ENCODE measurements at places on chromosomes 2 and 18.

DNA sequence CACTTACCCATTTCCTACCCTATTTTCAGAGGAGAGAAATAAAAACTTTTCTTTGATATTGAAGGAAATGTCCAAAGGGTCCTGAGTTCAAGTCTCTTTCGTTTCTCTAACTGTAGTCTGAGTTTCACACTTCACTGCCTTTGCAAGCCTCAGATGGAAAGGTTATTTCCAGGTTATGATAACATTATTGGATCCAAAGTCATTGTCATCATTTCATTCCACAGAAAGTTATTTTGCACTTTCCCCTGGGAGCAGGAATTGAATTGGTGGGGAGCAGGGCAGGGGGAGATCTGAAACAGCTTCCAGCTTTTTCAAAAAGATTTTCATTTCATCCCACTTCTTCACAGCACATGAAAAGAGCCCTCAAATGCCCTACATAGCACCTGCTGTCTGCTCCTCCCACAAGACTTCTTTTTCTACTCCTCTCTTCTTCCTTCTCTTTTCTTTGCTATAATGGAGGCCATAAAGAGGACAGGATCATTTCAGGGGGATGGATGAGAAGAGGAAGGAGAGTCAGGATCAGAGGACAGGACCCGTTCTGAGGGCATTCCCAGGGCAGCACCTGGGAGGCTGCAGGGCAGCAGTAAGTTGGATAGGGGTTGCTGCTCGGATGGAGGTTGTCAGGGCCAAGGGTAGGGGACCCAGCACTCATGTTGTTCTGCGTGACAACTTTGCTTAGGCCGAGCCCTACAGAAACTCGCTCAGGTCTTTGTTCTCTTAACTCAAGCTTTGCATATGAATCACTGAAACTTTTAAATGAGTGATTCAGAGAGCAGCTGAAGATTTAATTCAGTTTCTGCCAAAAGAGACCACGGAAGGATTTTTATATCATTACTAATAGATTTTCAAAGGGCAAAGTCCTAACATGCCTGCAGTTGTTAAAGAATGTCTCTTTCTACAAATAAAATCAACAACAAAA lies 11.4 kb upstream of the GALNT5 start:
- peak; percentile 57 for DNase-seq

DNA sequence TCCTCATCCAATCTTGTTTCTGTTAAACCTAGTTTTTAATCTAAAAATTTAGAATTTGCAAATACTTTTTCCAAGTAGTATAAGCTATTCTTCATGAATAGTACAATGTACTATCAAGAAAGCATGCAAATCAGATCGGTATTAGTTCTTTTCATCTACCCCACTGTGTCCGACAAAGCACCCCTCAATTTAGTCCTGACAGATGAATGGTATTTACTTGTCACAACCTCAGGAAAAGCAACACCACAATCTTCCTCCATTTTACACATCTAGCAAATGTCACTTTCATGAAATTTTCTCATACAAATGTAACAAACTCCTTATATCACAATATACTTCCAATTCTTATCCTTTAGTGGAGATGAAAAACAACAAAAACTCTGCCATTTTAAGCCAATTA lies 163.8 kb downstream of the PDE11A start:
- no peak for DNase-seq

DNA sequence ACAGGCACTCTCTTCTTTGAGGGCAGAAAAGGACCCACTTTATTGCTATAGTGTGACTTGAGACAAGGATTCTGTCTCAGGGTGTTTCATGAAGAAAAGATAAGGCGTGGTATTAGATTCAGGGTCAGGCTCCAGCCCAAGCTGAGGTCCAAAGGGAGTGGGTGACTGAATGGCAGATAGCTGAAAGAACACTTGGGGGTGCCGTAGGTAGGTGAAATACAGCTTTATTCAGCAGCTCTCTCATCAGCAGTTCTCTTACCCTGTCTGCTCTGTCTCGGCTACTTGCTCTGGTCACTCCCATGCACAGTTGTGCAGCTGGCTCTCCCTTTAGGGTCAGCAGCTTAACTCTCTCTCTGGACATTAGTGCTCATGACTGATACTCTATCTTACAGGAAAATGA lies 379.9 kb downstream of the LPIN1 start:
- DNase-seq: no peak

DNA sequence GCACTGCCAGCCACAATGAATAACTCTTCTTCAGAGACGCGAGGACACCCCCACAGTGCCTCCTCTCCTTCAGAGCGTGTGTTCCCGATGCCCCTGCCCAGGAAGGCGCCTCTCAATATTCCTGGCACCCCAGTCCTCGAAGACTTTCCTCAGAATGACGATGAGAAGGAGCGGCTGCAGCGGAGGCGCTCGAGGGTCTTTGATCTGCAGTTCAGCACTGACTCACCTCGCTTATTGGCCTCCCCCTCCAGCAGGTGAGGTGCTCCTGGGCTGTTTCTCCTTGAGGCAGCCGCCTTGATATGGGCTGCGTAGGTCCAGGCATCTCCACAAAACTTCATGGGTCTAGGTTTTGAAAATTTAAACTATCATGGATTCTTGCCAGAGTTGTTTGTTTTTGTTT lies 6.1 kb downstream of the NCAPH start:
- DNase-seq: no peak

- no peak for DNase-seq
These were observed 721 bp downstream of the FHOD3 start for GRCh38 chr18:36298126-36298741.

DNA sequence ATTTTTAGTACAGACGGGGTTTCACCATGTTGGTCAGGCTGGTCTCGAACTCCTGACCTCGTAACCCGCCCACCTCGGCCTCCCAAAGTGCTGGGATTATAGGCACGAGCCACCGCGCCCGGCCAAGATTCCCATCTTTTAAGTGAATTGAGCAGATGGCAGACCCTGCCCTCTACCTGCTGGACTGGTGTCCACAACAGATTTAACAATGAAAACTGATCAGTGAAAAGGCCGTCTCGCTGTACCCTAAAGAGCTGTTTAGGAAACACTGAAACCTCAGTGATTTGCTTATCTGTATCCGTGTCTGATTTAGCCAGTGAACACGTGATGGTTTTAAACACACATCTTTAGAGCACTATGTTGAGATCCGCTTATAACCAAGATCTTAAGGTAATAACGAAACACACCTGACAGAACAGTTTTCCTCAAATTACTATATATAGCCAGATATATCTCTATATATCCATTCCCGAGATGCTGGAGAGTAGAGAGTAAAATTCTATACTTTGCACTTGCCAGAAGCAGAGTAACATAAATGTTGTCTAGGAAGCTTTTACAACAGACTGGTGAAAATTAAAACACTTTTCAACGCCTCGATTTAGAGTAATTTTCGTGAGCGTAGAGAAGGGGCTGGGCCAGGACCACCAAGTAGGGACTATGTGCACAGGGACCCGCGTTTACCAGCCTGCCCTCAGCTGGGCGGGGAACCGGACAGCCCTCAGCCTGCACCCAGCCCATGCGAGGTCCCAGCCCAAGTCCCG lies 594 bp downstream of the FAM161A start:
- DNase-seq: peak; percentile 87

DNA sequence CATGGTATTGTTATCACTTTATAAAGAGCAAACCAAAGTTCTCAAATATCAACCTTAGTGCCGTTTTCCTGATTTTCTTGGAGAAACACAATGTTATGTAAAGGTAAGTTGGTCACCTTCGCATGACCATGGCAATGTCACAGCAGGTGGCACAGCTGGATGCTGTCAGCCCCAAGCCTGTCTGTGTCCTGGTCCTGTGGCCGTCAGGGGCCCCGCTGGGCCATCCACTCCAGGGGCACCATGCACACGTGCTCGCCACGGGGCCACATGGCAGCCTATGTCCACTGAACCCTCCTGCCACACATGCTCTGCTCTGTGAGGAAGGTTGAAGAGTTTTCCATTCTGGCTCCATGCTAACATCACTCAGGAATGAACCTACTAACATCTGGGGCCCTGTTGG lies 85.9 kb downstream of the EIPR1 start:
- no peak for DNase-seq

- DNase-seq: no peak
These were observed 142.6 kb downstream of the RIF1 start for GRCh38 chr2:151552287-151552686.

DNA sequence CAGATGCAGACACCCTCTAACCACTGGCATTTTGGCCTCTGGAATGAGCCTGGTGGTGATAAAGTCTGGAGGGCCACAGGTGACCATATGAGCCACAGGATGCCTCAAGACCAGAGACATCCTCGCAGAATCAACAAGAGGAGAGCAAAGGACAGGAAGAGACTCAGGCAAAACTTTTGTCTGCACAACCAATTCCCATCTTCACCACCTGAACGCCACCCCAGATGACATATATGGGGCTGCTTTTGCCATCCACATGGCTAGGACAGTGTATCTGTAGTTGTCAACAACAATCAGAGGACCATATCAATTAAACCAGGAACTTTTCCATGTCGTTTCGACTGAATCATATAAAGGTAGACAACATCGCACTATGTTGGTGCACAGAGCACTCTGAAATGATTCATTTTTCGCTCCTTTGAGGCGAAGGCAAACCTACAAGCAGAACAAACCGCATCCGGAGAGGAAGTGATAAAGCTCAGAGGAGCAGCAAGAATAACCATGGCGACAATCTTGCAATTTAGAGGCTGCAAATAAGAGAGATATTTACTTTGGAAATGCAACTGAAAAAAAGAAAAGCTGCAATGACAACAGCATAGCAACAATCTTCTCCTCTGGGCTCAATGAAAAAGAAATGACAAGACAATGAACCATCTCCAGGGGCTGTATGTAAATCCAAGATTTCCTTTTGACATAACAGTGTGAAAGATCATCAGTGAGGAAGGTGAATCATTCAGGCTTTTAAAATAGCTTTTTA lies 204.5 kb downstream of the ARL4C start:
- peak; percentile 21 for DNase-seq

DNA sequence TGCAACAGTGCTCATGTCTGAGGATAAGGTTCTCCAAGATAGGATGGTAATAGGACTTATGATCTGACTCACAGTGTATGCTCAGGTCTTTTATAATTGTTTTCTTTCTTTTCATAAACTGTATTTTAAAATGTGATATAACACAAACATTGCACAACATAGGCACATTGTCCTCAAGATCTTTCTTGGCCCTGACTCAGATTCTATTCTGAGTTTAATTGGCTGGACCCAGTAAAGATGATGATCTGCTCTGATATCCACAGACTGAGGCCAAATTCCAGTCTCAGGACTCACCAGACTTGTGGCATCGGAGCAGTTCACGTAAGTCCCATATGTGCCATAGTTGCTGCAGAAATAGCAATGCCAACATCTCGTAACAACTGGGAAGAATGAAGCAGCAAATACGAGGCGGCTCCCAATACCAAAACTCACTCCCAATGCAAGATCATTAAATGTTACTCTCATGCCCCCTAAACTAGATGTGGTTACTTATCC lies 448.9 kb upstream of the SLC14A2 start:
- DNase-seq: peak; percentile 56

- no peak for DNase-seq
These were observed 540.8 kb upstream of the SPHKAP start for GRCh38 chr2:228722311-228722710.

GRCh38 chr2:71886241-71886640 lies 261.4 kb downstream of the CYP26B1 start:
- no peak for DNase-seq

DNA sequence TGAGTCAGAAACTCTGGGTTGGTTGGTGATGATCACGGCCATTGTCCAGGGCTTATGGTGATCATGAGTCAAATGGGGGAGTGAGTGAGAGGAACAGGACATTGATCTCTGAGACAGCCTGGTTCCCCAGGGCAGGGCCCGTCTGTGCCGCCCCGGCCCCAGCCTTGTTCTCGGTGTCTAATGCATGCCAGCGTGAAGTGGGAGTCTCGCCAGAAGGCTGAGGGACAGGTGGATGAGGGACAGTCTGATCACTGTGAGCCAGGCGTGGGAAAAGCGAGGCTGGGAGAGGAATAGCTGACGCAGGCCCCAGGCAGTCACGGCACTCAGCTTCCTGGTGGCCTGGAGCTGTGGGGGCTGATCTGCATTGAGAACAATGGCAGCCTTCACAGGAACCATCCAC lies 208.3 kb upstream of the HDAC4 start:
- DNase-seq: no peak

GRCh38 chr2:178397002-178397605 lies 53.9 kb downstream of the PRKRA start:
- peak; percentile 32 for DNase-seq

DNA sequence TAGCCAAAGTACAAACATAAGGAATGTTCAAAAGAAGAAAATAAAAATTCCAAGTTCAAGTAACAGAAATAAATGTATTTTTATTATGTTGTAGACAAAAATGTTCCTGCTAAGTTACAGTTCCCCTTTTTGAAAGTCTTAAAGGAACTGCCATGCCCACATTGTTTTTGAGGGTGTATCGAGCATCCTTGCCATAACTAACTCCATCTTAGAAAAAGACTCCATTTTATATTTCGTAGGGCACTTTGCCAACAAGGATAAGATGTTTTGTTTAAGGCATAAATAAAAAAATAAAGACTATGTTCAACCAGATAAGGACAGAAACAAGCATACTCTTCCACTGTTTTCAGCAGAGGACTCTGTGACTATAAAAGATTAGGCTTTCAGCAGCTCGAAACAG lies 67.3 kb downstream of the TMEM237 start:
- no peak for DNase-seq

Data from urothelium cell line (cell line).